ENCODE measurements at places on chromosomes 2 and 18. TPM values are rescaled to one million over a fixed set of nuclear protein-coding genes. Genes with fewer than 3 reads are reported as not detected.

The CHCHD5 gene
- 24.7 TPM for total RNA-seq

The ERBB4 gene
- total RNA-seq, result not detected

- no peak for DNase-seq
Observed at GRCh38 chr18:75618146-75618545, 190.6 kb upstream of the SMIM21 start.

DNA sequence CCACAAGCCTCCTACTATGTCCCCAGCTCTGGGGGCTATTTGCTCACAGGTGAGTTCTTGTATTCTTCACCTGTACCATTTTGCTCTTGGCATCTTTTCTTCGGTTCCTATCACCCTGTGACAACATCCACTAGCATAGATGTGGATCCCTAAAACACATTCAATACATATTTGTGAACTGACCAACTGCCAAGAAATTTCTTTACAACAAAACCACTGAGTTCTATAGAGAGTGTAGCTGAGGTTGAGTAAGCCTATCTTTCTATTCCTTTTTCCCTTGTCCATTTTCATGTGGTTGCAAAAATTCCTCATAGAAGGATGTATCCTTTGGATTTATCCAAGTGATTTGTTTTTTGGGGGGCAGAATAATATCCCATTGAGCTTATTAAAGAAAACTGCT is 192.7 kb upstream of the ITGA4 start:
- DNase-seq, result no peak

- peak; percentile 70 for DNase-seq
Observed at GRCh38 chr2:186590759-186591505, 1.1 kb downstream of the ITGAV start.

Measured in HT-29 (cell line).